ENCODE measurements at places on chromosomes 12 and 14.
A peak's percentile ranks its signal among the peaks of the same experiment; 100 is the strongest.

DNA sequence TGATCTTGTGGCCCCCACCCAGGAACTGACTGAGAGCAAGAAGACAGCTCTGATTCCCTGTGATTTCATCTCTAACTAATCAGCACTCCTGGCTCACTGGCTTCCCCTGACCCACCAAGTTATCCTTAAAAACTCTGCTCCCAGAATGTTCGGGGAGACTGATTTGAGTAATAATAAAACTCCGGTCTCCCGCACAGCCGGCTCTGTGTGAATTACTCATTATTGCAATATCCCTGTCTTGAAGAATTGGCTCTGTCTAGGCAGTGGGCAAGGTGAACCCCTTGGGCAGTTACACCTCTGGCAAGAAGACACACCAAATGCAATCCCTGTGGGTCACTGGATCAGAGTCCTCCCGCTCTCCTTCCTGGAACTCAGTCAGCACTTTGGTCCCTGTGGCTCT is 21.3 kb downstream of the SLC7A7 start:
- DNase-seq, result no peak

- DNase-seq, result no peak
Measured at GRCh38 chr14:60508707-60509437, at the start of gene SIX6. Gene SIX6, plus strand, starts transcription at chr14:60509146. Its CDS starts 253 bp downstream, at chr14:60509399.

- DNase-seq, result no peak
Measured at GRCh38 chr14:89550821-89551220, 133.8 kb upstream of the FOXN3 start.

DNA sequence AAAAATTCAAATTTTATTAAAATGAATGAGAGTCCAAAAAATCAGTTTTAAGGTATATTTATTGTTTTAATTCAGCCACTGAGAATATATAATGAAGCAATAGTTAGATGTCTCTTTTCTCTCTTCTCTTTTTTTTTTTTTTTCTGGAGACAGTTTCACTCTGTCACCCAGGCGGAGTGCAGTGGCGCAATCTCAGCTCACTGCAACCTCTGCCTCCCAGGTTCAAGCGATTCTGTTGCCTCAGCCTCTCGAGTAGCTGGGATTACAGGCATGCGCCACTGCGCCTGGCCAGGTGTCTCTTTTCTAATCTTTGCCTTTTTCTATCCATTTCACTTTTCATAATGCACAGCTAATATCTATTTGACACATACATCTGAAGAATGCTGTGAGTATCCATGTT is 307.1 kb upstream of the RGS6 start:
- DNase-seq, result no peak

DNA sequence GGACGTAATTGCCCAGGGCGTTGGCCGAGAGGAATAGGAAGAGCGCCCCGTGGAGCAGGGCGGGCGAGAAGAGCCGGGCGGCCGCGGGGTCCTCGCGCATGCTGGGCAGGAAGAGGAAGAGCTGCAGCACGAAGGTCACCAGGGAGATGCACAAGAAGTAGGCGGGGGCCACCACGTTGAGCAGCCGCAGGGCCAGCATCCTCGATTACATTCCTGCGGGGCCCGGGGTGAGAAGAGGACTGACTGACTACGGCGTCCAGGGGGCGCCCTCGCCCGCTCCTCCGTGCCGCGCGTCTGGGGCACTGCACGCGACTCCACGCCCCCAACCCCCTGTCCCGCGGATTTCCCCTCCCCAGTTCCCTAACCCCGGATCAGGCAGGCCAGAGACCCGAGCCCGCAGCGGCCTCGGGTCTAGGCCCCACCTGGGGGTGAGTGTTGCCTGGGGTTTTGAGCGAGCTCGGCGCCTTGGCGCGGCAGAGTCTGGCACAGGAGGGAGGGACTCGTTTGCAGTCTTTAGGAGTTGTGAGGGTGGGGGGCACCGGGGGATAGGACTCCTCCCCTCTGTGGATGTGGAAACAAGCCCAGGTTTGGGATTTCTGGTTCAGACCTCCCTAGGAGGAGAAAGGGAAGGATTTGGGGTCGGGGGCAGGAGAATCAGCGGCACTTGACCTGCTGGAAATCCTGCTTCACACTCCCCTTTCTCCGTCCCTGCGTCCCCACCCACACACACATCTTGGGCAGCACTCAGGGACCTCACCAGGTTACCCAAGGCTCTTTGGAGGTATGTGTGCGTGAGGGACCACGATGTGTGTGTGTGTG is 1.8 kb downstream of the ZDHHC22 start:
- no peak for DNase-seq

DNA sequence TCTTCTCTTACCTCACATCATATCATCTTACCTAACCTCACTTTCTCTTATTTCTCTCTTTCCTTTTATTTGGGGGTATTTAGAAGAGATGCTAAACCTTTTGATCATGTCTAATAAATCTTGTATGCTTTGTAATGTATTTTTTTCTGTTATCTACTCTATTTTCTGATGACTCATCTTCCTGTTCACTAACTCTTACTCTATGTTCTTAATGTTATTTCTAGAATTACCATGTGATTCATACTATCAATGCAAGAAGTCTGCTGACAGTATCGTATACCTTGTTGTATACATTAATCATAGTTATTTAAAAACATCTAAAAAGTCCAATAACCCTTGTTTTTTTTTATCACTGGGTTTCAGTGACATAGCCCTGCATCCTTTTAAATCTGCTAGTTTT is 62.3 kb downstream of the MGAT4C start:
- DNase-seq, result no peak

GRCh38 chr14:28941758-28942157 is 175.2 kb downstream of the FOXG1 start:
- DNase-seq, result no peak

GRCh38 chr14:100078216-100078803 is 13.1 kb downstream of the EVL start:
- no peak for DNase-seq

GRCh38 chr12:69497308-69498026 is 27.3 kb downstream of the FRS2 start:
- DNase-seq, result no peak

GRCh38 chr12:132500142-132500855 is 10.3 kb downstream of the FBRSL1 start:
- no peak for DNase-seq

- no peak for DNase-seq
Measured at GRCh38 chr12:2641207-2641606, 153.6 kb upstream of the FKBP4 start.

DNA sequence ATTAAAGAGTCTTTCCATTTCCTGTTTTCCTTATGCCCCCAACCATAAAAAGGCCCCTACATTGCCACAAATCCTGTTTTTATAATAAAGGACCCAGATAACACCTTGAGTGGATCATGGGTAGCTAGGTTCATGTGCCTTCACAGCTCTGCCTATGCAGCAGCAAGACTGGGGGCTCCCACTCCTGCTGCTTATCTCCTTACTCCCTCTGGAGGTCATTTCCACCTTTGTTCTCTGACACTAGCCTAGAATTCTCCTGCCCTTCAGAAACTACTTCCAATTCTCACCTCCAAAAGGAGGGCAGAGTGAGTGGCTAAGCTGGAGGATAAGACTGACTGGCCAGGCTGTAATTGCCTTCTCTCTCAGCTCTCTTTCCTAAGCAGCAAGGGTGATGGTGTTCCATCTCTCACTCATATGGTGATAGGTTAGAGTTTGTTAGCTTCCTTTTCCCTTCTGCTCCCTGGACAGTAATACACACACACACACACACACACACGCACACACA is 20.0 kb upstream of the STAC3 start:
- DNase-seq, result no peak

- DNase-seq, result no peak
Measured at GRCh38 chr12:4780641-4781611, 60.7 kb downstream of the GALNT8 start.

GRCh38 chr12:108980831-108981618 is 39.8 kb downstream of the SVOP start:
- peak; percentile 33 for DNase-seq

- DNase-seq, result no peak
Measured at GRCh38 chr14:31556191-31556590, 5.0 kb upstream of the NUBPL start.

DNA sequence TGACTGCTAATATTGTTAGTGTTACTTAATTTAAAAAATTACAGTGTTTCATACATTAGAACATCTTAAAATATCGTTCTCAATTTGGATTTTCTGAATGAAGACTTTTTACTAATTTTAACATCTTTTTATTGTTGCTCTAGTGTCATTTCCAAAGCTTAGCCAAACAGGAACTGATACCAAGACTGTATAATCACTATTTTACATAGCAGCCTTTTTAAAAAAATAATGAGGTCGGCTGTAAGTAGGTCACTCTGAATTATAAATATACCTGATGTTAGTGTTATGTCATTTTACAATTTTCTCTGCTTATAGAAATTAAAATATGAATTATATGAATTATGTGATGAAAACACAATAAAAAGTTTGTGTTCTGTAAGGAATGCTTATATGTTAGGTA is 321.5 kb downstream of the TMEM117 start:
- DNase-seq, result no peak

- no peak for DNase-seq
Measured at GRCh38 chr12:105761075-105761474, 377.7 kb downstream of the NUAK1 start.

GRCh38 chr14:100078997-100079725 is 13.9 kb downstream of the EVL start:
- DNase-seq, result peak; percentile 47
